ENCODE measurements at places on chromosomes 2 and 18.

- DNase-seq: no peak
Measured at GRCh38 chr18:12485479-12486105, 77.9 kb downstream of the PRELID3A start.

GRCh38 chr2:182014284-182014683, 28.6 kb downstream of the PPP1R1C start:
- no peak for DNase-seq

GRCh38 chr2:106161938-106162820, 31.9 kb downstream of the UXS1 start:
- DNase-seq: no peak

- DNase-seq: no peak
Measured at GRCh38 chr2:195769975-195770374, 112.9 kb downstream of the SLC39A10 start.

- no peak for DNase-seq
Measured at GRCh38 chr2:70922235-70923234, 13.2 kb upstream of the ATP6V1B1 start.

- no peak for DNase-seq
Measured at GRCh38 chr2:217158928-217159327, 299.1 kb upstream of the TNP1 start.

GRCh38 chr2:205762881-205763280, 80.6 kb downstream of the NRP2 start:
- no peak for DNase-seq

GRCh38 chr2:114009205-114009944, 119.5 kb downstream of the ACTR3 start:
- DNase-seq: no peak

DNA sequence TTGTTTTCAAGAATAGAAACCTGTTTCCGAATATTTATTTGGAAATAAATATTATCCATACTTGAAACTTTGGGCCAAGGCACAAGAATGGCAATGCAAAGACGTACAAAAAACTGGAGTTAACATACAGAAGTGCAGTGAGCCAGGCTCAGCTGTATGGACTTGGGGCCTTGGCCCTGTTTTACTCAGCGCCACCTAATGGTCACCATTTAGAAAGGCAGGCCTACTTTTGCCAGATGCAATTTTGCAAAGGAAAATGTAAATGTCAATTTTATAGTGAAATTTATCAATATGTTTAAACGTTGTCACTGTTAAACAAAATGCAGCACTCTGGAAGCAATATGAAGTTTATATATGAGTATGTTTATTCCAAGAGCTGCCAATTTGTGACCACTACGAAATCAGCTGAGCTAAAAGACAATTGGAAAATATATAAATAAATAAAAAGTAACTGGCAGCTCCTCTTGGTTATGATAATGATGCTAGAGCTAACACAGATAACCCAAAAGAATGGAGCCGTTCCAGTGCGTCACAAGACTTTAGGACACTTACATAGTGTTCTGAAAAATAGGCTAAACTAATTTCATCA, 155.0 kb downstream of the ARHGAP15 start:
- DNase-seq: no peak

DNA sequence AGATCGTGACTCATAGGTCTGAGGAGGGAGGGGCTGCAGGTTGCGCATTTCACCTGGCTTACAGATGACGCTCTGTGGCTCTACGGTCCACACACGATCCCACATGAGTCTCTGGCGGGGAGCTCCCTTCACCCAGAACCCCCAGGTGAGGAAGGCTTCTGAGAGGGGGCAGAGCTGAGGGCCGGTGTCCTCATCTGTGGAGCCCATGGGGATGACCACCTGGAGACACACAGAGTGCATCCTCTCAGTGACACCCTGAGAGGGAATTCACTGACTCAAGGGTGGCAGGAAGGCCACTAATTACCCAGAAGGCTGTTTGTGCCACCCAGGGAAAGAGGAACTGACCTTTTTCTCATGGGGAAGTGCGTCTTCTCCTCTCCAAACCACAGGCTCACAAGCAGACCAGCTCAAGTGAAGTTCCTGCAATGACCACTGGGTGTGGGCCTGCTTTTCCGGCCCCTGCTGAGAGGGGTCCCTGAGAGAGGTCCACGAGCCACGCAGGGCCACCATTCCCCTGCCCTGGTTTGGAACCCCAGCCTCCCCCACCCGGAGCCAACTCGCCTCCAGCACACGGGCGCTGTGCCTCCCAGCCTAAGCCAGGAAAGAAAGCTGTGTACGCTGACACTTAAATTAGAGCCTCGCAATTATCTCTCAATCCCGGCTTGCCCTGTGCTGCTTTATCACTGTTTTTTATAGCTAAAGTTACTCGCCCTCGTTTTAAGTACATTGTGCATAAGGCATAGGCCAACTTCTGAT, 114.1 kb downstream of the BCL11A start:
- no peak for DNase-seq

DNA sequence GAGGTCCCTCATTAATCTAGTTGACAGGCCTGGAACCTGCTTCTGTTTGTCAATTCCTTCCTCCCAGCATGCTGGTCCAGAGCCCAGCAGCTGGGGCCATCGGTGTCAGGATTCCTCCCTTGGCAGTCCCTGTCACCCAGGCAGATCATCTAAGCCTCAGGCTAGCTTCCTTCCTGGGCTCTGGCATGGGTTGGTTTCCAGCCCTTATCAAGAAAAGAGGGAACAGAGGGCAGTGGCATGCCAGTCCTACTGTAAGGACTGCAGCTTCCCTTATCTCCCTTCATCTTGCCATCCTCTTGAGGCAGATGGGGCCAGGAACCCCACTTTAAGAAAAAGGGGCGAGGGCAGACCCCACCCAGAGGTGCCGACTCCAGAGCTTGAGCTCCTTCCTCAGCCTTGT, 10.9 kb upstream of the KCNK3 start:
- no peak for DNase-seq

DNA sequence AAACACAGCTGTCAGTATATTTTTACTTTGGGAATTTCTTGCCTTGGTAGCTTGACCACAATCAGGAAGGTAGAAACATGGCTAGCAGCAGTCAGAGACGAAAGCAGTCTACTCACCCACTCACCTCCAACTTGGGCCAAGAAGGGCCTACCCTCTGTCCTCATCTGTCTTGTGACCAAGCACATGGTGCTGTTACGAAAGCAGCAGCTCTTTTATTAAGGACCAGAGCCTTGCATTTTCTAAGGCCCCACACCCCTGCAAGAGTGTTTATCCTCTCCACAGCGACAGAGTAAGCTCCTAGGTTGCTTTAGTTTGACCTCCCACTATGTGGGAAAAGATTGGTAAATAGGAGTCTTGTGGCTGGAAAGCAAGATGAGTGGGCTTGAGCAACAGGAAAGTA, 31.3 kb upstream of the MSTN start:
- no peak for DNase-seq

- DNase-seq: no peak
Measured at GRCh38 chr2:98903767-98904485, 32.1 kb downstream of the CRACDL start.

- no peak for DNase-seq
Measured at GRCh38 chr2:67825476-67825875, 237.3 kb downstream of the C1D start.

- DNase-seq: no peak
Measured at GRCh38 chr2:145399131-145399530, 879.2 kb upstream of the ZEB2 start.

DNA sequence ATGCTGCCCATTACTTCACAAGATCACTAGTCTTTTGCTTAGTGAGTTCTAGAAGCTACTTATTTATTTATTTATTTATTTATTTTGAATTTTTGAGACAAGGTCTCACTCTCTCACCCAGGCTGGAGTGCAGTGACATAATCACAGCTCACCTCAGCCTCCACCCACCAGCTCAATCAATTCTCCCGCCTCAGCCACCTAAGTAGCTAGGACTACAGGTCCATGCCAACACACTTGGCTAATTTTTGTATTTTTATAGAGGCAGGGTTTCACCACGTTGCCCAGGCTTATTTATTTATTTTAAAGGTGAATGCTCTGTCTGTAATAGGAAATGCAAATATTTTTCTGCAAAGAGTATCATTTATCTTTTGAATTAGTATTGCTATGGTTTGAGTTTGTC, 67.7 kb downstream of the ATAD2B start:
- DNase-seq: no peak

DNA sequence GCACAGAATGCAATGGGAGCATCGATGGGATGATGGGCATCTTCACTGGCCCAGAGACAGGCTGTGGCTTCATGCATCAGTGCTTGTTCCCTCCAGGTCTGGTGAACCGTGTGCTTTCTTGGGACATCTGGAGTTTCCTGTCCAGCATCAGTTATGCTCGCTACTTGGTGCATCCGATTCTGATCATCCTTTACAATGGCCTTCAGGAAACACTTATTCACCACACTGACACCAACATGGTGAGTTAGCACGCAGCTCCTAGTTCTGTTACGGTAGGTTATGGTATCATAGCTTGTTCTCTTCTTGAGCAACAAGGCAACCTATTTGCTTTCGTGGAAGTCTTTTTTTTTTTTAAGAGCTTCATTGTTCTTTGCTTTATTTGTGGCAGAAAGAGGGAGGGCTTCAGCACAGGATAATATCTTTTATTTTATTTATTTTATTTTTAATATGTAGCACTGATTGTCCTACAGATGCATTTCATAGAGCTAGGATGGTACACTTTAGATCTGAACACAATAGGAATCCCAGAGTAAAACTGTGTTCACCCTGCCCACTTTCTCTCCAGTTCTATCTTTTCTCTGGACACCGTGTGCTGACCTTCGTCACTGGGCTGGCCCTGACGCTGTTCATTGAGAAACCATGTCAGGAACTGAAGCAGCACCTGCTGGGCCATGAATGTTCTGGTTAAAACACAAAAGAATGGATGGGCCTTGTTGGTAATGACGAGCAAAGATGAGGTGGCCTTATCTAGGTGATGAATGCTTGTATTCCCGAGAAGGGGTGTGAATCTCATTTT, 71.2 kb upstream of the SEC11C start:
- no peak for DNase-seq

- no peak for DNase-seq
Measured at GRCh38 chr18:65725251-65726050, 25.4 kb upstream of the CDH7 start.

DNA sequence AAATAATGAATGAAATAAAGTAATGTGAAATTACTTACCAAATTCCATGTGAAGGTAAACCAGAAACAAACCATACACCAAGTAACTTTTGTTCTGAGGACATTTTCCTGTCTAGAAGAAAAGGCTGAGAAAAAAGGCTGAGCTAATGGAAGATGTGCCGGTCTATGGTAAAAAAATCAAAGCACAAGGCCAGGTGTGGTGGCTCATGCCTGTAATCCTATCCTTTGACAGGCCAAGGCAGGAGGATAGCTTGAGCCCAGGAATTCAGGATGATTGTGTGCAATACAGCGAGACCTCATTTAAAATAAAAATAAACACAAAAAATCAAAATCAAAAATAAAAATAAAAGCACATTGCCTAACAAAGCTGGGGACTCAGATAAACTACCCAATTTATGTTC, 6.7 kb downstream of the ORC4 start:
- no peak for DNase-seq

- DNase-seq: no peak
Measured at GRCh38 chr2:159897720-159898119, 99.7 kb upstream of the CD302 start.

- no peak for DNase-seq
Measured at GRCh38 chr2:130882111-130882690, 45.5 kb downstream of the ARHGEF4 start.

- no peak for DNase-seq
Measured at GRCh38 chr2:168641636-168642035, 160.8 kb upstream of the NOSTRIN start.

DNA sequence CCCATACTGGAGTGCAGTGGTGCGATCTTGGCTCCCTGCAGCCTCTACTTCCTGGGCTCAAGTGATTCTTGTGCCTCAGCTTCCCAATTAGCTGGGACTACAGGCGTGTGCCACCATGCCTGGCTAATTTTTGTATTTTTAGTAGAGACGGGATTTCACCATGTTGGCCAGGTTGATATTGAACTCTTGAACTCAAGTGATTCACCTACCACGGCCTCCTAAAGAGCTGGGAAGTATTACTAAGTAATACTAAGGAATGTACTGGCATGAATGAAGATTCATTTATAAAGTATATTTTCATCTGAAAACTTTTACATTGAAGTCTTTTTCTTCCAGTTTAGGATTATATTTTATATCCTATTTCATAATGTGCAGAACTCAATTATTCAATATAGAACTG, 38.1 kb downstream of the NUP35 start:
- DNase-seq: no peak

- no peak for DNase-seq
Measured at GRCh38 chr2:28352104-28352503, 40.6 kb upstream of the FOSL2 start.

DNA sequence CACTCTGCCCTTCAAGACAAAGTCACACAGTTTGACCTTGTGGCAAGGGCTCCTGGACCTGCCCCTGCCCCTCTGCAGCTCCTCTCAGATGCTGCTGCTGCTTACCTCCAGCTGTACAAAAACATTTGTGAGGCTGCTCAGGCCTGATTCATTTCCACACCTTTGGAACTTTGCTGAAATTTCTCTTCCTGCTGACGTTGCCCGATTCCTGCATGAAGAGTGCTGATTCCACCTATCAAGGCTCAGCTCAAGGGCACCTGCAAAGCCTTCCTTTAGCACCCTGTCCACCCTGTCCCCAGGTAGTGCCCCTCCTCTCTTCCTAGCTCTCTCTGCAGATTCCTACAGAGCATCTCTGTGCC, 738.3 kb upstream of the HS6ST1 start:
- no peak for DNase-seq

DNA sequence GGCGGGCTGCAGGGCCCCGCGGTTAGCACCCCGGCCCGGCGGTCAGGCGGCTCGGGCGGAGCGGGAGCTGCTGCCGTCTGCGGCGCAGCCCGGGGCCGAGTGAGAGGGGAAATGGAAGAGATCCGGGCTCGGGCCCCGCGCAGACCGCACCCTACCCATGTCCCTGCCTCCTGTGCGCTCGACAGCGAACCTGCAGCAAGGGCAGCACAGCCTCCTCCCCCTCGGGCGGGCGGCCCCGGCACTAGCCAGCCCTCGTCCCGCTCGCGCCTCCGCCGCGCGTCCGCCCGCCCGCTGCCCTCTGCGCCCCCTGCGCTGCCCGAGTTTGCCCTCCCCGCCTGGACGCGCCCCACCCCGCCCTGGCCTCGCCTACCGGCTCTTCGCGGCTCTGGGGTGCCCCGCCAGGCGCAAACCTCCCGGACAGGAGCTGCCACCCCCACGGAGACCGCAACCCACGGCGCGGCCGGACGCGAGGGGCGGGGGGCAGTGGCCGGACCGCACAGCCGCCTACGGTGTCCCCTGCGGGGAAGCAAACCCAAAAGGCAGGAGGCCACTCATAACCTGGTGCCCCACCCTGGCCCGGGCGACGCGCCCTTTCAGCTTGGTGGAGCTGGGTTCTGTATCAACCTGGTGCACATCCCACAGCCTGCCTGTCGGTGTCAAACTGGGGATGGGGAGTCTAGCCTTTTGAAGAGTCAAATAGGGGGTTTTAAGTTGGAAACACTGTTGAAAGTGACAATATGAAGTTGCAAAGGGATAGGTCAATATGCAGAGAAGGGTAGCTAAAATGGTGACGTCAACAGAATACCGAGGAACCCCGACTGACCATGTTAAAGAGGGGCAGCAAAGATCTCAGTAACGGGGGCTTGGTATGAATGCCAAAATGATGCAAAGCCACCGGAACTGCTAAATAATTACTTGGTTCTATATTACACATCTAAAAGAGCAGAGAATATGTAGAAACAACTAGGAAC, at the start of gene IHH:
IHH (minus strand) TSS at position 101 of the 971 bp plus-strand sequence. CDS start 454 bp downstream, outside the sequence.
- DNase-seq: no peak

GRCh38 chr2:74269667-74270066, 71.3 kb downstream of the MTHFD2 start:
- no peak for DNase-seq

GRCh38 chr18:79257480-79257879, 138.2 kb upstream of the NFATC1 start:
- no peak for DNase-seq

Measured in GOT3 (cell line).